Activated T-cell treated with anti-CD3 and anti-CD28 coated beads for 48 hours (primary cell): ENCODE measurements at places on chromosomes 7 and 10.

- DNase-seq = no peak
These were observed 126.6 kb downstream of the TRRAP start for GRCh38 chr7:99004781-99005500.

GRCh38 chr7:110852156-110852940 is 238.6 kb upstream of the LRRN3 start:
- no peak for DNase-seq

DNA sequence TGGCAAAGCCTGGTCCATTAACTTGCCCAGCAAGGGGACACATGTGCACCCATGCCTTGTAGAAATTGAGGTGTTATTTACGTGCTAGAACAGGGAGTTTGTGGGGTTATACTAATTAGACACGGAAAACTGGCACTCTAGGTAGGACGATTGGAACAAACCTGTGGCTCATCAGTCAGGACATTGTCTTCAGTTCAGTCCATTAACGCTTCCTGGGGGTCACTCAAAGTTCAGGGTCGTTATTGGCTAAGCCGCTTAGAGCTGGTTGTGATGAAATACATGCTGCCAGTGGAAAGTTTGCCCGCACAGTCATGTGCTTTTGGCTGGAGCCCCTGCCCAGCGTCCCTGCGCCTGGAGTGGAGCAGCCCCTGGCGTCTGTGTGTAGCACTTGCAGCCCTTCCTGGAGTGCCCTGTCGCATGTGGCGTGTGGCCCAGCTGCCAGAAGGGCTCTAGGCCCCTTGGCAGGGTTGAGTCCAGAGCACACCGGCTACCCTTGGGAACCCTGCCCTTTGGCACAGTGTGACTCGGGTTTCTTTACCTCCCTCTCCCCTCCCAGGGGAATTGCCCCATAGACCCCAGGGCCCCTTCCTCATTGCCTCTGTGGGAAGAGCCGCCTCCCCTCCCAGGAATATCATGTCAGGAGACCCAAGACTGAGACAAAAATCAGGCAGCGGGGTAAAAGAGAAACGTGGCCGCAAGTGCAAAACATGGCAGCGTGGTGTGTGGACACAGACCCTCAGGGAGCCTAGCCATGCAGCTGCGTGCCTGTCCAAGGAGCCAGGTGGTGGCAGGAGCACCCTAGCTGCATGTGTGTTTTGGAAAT is 9.8 kb downstream of the ZNF775 start:
- no peak for DNase-seq

DNA sequence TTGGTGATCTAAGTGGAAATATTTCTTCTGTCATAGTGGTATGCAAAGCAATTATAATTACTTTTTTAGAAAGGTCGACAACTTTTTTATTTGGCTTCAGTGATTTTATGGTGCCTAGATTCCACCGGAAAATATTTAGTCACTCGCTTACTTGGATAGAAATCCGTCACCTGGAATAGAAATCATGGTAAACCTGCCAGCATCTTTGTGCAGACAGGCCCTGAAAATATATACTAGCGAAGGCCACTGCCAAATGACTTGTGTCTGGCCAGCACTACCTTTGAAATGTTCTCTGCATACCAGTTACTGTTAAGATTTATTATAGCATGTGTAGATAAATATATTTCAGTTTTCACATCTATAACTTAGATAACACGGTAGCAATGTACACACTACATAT is 226.4 kb downstream of the AGMO start:
- DNase-seq = no peak

GRCh38 chr7:101659706-101660105 is 30.6 kb upstream of the MYL10 start:
- no peak for DNase-seq

DNA sequence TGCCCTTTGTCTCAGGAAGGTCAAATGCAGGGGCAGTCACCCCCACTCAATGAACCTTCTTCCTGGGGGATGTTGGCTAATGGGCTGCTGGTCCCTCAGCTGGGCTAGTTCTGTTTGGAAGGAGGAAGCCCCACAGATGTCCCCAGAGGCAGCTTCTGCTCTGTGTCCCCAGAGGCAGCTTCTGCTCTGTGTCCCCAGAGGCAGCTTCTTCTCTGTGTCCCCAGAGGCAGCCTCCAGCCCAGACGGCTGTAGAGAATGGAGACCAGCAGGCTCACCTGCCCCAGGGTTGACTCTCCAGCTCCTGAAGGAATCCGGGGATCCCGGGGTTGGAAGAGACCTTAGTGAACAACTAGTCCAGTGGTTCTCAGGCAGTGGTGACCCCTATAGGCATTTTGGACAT is 62.5 kb upstream of the LEP start:
- no peak for DNase-seq

- DNase-seq = no peak
These were observed 92.5 kb downstream of the TRIL start for GRCh38 chr7:28865601-28866144.

DNA sequence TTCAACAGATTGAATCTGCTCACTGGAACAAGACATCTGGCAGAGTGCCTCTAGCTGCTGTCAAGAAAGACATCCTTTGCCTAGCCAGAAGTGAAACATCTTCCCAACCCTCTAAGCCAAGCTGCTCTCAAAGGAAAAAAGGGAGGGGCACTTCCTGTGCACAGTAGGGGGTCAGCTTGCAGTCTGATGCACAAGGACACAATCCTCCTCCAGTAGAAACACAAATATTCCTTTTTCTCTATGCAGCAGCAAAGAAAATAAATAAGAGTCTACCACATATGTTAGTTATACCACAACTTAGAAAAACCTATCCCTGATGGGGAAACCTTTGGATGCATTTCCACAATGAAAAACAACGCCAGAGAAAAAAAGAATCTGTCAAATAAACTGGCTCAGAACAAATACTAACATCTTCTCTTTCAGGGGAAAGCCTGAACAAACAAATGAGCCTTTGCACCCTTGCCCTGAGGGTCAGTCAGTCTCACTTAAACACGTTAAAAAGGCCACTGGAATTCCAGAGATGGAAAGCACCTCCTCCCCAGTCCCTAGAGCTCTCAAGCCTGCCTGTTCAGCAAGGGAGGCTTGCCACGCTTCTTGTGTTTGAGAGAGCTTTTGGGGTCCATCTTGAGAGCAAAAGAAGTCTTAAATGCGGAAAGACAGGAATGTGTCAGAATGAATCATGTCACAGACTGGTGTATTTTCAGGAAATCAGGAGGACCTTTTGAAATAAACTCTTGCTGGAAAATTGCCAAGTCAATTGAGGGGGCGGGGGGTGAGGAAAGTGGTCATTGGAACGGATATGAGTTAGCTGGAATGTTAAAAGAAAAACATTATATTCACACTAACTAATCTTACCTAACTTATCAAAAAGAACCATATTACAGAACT is 7.5 kb downstream of the LAMB1 start:
- no peak for DNase-seq

DNA sequence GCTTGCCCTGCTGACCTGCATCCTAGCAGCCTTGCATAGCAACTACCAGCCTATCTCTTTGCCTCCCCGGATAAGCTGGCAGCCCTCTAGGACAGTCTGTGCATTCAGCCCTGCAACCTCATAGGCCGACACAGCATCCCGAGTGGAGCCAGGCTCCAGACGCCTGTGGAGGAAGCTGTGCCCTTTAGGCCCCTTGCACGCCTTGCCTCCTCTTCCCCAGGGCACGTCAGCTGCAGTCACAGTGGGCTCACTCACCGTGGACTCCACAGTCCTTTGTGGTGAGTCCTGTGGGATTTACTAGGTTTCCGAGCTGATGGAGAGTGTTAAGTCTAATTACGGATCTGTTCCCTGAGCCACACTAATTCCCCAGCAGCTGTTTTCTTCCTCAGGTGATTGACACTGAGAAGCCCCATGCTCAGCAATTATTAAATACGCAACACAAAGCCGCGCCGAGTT is 540.0 kb downstream of the TCERG1L start:
- DNase-seq = no peak

GRCh38 chr7:10584886-10585285 is 388.8 kb upstream of the PHF14 start:
- no peak for DNase-seq

DNA sequence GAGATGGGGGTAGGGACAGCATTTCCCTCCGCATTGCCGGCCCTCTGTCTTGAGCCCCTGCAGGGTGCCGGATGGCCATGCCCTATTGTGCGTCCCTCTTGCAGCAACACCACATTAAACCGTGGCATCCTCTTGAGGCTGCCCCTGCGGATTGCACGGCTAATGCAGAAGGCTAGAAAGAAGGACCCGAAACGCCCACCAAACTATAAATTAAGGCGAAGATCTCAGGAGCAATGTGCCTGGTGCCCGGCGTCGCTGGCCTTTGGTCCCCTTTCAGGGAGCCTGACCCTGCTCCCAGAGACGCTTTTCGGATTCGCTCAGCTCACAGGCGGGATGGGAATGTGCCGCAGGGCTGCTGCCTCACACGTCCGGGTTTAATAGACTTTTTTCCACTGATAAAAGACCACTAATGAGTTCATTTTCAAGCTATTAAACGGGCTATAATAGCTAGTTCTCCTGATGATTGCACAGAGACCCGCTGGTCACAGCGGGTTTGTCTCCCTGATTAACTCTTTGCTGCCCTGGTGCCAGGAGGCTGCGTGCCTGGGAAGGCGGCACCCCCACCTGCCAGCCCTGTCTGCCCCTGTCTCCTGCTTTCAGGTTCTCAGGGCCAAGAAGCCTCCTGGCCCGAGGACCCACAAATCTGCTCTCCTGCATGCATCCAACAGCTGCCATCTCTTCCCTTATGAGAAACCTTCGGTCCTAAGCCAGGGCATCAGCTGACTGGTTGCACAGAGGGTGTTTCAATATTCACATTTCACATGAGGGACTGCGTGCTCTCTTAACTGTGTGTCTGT is 128.3 kb downstream of the ADARB2 start:
- DNase-seq = no peak

- DNase-seq = no peak
These were observed 158.7 kb downstream of the RNF216 start for GRCh38 chr7:5622746-5623145.

- DNase-seq = no peak
These were observed 58.3 kb upstream of the COBL start for GRCh38 chr7:51374936-51375335.

GRCh38 chr10:129972966-129973673 is 9.0 kb upstream of the EBF3 start:
- DNase-seq = no peak

DNA sequence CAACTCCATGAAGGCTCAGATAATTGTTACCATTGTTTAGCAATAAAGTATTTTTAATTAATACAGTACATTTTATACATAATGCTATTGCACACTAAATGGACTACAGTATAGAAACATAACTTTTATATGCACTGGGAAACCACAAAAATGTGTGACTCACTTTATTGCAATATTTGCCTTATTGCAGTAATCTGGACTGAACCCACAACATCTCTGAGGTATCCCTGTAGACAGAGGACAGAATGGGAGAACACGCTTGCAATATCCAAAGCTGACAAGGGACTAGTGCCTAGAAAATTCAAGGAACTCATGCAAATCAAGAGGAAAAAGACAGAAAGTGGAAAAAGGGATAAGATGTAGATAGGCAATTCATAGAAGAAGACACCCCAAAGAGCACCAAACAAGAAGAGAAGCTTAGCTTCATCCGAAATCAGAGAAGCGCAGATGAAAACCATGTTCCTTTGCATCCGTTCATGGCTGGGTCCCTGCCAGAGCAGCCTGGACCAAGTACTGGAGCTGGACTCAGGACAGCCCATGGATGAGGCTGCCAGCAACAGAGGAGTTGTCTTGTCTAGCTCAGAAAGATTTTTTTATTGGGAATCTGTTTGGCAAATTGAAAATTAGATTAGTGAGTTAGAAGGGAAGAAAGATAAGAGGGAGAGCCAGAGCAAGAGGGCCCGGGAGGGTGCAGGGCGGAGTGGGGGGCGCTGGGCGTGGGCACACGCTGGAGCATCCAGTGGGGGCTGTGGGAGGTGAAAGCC is 16.0 kb upstream of the GALNTL5 start:
- DNase-seq = no peak

DNA sequence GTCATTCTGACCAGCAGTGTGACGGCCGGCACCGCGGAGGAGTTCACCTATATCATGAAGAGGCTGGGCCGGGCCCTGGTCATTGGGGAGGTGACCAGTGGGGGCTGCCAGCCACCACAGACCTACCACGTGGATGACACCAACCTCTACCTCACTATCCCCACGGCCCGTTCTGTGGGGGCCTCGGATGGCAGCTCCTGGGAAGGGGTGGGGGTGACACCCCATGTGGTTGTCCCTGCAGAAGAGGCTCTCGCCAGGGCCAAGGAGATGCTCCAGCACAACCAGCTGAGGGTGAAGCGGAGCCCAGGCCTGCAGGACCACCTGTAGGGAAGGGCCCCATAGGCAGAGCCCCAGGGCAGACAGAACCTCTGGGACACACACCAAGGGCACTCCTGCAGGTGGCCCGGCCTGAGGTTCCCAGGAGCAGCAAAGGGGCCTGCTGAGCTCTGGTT is 9.0 kb downstream of the RBP3 start:
- no peak for DNase-seq

DNA sequence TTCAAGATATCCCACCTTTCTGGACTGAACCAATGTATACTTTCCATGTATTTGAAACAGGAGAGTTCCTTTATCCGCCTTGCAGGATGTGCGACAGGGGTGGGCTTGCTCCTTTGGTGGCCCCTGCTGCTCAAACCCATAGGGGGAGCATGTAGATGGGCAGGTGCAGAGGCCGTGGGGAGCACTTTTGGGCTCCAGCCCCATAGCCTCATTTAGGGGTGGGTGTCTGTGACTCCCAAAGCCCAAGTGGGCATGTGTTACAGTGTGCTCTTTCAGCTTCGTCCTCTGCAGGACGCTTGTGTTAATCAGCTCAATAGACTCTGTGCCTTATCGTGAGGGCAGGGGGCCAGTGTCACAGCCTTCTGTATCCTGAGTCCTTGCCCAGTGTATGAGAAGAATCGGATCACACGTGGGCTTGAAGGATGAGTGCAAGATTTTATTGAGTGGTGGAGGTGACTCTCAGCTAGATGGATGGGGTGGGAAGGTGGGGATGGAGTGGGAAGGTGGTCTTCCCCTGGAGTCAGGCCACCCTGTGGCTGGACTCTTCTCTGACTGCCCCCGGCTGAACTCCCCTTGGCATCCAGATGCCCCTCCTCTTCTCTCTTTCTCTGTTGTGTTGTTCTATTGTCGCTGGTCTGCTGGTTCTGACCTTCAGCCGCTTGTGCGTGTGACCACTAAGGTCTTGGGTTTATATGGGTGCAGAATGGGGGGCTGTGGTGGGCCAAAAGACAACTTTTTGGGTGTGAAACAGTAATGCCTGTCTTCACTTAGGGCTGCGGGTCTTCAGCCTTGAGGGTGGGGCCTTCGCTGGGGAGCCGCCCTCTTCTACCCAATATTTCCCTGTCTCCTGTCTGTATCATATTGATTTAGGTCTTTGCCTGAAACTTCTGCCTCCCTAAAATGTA is 262.2 kb downstream of the GLRX3 start:
- DNase-seq = no peak

DNA sequence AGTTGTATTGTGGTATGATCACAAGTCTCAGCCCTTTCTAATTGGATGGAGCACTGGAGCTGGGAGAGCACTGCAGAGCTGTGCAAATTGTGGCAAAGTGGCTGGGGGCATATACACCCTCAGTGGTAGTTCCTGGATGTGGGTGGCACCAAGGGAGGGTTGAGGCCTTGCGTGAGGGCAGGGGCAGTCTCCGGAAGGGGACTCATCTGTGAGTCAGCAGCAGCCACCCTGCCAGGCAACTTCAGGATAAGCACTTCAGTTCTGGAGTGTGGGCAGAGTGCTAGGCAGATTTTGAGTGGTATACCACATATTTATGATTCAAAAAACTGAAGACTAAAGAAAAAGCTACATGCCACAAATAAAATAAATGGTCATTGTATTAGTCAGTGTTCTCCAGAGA is 210.5 kb downstream of the ETV1 start:
- no peak for DNase-seq
